T-cell (primary cell): ENCODE measurements at places on chromosomes 5 and 9.

DNA sequence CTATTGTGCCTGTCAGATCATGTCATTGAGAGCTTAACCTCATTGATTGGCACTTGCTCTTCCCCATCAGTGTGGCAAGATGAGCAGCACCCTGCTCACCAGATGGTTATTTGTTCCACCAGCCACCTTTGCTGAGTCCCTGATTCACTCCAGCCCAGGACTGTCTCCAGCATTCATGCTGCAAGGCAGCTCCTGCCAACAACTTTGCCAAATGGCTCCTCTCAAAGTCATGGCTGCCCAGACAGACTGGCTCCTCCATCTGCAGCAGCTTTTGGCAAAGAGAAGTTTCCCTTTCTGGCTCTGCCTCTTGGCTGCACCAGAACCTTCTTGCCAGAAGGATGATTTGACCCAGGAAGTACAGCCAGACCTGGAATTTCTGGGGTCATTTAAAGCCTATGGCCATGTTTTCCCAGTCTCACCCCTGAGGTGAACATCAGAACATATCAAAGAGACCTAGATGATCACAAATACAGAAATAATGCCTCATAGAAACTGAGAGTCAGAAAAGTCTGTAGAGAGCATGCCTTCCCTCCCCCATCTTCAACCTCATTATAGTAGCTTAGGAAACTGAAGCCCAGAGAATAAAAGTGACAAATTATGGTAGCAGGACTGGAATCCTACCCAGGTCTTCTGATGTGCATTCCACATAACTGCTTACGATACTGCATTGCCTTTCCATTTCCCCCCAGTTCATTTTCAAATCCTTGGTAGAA is 10.4 kb downstream of the PPP2R2B start:
- DNase-seq = no peak

DNA sequence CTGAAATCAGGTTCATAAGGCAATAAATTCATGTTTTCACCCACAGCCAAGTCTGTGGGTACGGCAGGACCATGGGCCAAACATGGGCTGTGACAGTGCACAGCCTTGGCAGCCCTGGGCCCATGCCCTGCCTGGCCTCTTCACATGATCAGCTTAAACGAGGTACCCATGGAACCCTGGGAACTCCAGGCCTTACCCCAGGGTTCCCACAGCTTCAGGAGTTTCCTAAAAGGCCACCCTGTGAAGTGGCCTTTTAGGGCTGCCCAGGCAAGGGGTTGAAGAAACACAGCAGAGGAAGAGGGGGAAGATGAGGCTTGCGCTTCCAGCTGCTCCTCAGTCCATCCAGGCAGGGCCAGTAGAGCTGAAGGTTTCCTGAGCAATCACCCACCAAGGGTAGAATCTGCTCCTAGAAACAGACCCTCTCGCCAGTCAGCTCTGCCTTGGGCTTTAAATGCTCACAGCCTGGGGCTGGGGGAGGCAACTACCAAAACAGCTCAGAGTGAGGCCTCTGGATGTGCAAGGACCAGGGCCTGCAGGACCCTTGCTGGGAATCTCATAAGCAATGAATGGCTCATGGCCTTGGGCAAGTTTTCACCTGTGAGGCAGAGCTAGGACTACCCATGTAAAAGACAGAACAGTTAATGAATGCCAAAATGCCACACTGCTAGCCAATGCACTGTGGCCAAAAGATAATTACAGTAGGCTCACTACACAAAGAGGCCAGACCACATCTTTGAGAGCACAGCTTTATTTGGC is 79.3 kb upstream of the LRRTM2 start:
- no peak for DNase-seq

- no peak for DNase-seq
These were observed 108.7 kb downstream of the IRX2 start for GRCh38 chr5:2642684-2643345.

- DNase-seq = no peak
These were observed 268.6 kb downstream of the ISL1 start for GRCh38 chr5:51651889-51652288.

DNA sequence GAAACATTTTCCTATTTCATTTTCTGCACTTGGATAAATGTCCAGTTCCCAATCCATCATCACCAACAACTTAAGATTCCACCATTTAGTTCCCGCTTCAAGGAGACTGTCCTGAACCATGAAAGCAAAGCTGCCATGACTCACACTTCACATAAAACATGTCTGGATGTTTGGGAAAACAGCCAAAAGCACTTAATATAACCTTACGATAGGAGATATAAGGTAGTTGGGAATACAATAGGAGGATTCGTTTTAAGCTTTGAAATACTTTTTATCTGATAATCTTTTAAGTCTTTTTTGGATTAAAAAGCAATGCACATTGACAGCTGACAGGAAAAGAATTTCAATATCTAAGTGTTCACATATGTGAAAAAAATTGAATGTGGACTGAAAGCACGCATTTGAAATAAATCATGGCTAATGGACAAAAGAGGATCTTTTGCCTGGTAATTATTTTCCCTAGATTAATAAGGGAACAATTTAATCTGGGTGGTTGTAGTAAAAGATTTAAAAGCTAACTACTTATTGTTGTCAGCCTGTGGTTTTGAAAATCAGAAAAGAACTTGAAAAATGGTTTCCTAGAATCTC is 17.3 kb upstream of the TGFBI start:
- DNase-seq = no peak

DNA sequence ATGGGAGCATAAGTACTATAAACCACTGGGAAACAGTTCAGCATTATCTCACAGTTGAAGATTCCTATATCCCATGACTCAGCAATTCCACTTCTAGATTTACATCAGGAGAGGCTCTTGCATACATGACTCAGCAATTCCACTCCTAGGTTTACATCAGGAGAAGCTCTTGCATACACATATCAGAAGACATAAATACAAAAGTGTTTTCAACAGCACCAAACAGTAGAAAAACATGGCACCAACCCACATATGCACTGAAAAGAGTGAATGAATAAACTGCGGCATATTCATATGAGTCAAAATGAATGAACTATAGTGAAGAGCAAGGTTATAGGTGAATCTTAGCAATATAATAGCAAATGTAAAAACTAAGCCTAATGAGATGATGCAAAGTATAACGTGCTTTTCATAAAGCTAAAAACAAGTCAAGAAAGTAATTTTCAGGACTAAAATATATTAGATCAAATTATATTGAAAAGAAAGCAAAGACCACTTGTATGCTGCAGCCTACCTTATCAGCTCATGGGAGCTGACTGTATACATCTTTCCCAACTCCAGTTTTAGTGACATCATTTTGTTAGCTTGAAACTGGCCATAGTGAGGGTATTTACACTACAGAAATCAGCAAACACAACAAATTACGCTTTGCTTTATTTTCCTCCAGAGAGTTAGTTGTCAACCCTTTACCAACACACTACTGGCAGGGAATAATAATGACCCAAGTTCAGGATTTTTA is 95.8 kb downstream of the ANKRD18B start:
- DNase-seq = no peak

DNA sequence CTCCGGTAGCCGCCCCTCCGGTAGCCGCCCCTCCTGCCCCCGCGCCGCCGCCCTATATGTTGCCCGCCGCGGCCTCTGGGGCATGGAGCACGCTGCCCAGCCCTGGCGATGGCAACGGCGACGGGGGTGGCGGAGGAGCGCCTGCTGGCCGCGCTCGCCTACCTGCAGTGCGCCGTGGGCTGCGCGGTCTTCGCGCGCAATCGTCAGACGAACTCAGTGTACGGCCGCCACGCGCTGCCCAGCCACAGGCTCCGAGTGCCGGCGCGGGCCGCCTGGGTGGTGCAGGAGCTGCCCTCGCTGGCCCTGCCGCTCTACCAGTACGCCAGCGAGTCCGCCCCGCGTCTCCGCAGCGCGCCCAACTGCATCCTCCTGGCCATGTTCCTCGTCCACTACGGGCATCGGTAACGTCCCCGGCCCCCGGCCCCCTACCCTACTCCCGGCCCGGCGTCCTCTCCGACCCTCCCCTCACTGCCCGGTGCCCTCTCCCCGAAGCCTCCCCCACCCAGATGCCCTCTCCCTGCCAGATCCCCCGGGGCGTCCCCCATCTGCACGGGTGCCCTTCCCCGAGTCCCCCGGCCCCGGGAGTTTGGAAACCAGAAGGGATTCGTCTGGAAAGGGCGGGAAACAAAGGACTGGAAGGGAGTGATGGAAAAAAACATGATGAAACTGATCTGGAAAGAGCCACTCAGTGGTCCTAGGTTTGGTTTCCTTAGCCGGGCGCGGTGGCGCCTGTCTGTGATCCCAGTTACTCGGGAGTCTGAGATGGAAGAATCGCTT is 417 bp downstream of the SRD5A1 start:
- DNase-seq = no peak

DNA sequence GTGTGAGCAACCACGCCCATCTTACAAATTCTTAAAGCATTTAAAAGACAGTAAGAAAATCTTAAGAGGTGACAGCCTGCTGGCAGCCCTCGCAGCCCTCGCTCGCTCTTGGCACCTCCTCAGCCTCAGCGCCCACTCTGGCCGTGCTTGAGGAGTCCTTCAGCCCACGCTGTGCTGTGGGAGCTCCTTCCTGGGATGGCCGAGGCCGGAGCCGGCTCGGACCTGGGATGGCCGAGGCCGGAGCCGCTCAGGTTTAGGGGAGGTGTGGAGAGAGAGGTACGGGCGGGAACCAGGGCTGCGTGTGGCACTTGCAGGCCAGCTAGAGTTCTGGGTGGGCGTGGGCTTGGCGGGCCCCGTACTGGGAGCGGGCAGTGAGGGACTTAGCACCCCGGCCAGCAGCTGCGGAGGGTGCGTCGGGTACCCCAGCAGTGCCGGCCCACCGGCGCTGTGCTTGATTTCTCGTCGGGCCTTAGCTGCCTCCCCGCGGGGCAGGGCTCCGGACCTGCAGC is 9.3 kb upstream of the ECM2 start:
- no peak for DNase-seq

DNA sequence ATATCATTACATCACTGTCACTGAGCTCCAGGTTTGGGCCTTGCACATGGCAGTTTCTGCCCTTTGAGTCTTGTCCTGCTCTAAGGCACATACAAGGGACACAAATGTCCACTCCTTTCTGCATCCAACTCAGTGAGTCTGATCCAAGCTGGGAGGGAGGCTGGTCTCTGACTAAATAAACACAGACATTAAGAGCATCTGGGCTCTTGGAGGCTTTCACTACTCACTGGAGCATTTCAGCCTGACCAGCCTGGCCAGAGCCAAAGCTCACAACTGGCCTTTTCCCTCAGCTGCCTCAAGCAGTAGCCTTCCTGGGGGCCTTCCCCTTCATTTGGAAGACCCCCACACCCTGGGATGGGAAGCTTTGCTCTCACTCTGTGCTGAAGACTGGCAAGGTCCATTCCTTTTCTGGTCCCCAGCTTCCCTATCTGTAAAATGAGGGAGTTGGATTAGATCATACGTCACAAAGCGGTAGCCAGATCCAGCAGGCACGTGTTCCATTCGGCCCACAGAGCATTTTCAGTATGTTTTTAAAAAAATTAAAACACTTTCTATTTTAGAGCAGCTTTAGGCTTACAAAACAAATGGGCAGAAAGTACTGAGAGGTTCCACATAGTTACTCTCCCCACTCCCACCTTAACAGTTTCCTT is 58.6 kb upstream of the XPA start:
- DNase-seq = no peak

GRCh38 chr5:161095953-161096352 is 243.9 kb upstream of the ATP10B start:
- DNase-seq = no peak

- no peak for DNase-seq
These were observed 112.2 kb downstream of the MVB12B start for GRCh38 chr9:126438741-126439401.

DNA sequence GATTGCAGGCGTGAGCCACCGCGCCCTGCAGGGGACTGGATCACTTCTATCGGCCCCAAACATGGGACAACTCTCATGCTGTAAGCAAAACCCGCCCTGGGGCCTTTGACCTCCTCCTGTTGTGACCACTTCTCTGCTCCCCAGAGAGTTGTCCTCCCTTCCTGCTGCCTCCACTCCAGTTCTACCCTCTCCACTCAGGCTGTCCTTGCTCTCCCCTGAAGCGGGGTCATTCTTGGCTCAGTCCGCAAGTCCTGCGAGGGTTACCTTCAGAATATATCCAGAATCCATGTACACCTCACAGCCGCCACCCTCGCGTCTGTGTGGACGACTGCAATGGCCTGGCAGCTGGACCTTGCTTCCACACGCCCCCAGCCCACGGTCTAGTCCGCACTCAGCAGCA is 273.7 kb downstream of the PBX3 start:
- DNase-seq = no peak

DNA sequence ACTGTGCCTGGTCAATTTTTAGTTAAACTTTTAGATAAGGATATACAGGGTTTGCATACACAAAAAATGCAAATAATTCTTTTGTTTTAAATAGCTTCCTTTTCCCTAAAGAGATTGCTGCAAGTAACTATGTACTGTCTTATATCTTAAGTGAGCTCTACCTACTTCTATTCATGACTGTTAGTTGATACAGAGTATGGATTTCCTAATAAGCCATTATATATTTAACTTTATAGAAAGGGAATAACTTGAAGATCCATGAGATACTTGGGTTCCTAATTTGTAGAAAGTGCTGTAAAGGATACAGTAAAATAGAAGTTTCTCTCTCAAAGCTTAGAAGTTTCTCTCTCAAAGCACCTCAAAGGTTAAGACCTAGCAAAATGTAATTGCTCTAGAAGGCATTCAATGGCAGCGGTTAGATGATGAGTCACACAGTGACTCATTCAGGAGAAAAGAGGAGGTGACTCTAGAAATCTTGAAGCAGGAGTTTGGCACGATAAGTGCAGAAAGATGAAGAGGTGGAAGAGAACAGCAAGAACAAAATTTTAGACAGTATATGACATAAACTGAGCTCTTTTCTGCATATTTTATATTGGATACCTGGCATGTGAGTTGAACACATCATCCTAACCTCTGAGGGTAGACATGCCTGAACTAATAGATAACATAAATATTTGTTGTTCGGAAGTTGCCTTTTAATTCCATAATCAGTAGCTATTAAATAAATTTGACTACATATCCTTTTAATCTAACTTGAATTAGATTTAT is 5.5 kb upstream of the DNAJC21 start:
- DNase-seq = no peak

DNA sequence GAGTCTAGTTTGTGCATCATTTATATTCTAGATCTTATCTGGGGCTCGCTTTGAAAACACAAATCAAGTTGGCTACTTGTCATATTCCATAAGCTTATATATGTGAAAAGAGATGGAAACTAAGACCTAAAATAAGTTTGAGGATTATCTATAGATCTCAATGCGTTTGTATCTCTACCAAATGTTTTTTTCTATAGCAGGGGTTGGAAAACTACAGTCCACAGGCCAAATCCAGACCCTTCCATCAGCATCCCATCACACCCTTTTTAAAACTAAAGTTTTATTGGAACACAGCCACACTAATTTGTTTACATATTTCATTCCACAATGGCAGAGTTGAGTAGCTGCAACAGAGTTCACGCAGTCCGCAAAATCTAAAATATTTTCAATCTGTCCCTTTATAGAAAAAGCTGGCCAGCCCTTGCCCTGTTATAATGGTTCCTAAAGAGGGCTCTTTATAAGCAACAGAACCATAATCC is 230.0 kb downstream of the ADAMTSL1 start:
- DNase-seq = no peak

DNA sequence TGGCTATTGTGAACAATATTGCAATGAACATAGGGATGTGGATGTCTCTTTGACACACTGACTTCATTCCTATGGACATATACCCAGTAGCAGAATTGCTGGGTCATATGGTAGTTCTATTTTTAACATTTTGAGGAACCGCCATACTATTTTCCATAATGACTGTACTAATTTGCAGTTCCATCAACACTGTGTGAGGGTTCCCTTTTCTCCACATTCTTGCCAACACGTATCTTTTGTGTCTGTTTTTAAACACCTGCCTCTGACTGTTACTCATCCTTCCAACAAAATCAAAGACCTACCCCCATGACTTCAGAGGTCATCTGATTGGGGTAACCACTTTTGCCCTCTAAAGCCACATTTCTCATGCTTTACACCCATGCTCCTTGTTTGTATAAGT is 133.5 kb downstream of the MED27 start:
- DNase-seq = no peak
